WERI-Rb-1 (cell line): ENCODE measurements at places on chromosomes 2 and 18.

DNA sequence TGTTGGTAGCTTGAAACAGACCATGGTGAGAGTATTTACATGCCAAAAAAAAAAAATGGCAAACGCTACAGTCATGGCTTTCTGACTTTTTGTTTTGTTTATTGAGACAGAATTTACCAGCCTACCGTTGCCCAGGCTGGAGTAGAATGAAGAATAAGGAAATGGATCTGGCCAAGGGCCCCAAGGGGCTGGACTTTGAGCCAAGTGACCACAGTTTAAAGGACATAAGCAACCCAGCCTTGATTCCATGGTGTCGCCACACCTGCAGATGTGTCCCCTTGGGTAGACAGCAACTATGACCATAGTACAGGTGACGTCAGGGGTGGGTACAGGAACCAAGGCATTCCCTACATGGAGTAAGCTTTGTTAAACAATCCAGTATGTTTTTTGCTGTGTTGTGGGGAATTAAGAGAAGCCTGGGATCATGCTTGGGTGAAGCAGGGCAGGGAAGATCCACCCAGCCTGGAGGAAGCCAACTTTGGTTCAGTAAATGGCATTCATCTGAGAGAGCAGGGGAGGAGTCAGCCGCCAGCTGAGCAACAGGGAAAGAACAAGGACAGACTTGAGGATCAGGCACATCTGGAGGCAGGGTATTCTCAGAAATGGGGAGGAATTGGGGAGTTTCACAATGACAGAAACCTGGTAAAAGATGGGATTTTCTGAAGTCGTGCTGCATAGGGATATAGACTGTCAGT lies 110.3 kb upstream of the SH3BP4 start:
- no peak for DNase-seq

DNA sequence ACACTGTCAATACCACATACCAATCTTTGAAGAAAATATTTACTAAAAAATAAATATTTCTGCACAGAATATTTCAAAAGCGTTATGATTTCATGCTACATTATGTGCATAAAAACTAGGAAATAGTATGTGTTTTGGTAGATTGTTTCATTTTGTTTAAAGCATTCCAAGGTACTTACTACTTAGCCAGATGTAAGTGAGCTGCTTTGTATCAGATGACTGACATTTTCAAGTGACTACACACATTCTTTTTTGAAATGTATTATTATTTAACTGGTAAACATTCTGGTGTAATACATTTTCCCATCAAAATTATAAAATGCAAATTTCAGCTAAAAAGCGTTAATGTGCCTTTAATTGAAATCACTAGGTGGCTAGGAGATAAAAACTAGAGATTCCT lies 21.5 kb downstream of the GCA start:
- no peak for DNase-seq

DNA sequence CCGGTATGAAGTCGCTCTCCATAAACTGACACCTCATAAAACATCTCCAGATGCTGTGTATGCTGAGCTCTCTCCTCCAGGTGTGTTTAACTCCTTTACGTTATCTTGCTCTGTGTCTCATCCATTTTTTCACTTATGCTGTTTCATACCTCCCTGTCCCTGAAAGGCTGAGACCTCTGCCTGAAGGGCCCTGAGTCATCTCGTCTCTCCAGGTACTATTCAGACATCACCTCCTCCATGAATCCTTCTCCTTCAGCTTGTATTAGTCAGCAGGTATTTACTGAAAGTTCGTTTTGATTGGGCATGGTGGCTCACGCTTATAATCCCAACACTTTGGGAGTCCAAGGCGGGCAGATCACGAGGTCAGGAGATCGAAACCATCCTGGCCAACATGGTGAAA lies 244.5 kb upstream of the EPHA4 start:
- no peak for DNase-seq

DNA sequence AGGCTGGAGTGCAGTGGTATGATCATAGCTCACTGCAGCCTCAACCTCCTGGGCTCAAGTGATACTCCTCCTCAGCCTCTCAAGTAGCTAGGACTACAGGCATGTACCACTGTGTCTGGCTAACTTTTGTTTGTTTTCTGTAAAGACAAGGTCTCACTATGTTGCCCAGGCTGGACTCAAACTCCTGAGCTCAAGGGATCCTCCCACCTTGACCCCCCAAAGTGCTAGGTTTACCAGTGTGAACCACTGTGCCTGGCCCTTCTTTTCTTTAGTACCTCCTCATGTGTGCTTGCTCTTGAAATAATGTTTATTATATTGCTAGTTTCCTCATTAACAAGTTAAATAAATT lies 19.0 kb upstream of the COBLL1 start:
- no peak for DNase-seq

DNA sequence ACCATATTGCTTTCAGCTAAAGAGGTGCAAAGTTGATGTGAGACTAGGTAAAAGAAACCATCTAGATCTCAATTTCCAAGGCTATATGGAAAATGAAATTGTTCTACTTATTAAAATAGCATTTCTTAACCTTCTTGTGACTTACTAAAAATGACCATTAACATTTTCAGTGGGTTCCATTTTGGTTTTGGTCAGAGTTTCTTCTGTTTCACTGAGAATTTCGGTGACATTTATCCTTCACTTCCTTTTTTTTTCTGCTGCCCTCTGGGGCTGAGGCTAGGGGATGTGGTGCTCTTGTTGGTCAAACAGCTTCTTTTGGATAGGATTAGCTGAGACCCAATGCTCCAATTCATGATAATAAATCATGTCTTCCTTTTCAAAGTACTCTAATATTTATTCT lies 44.3 kb upstream of the REL start:
- no peak for DNase-seq

GRCh38 chr2:150517951-150518680 lies 30.6 kb upstream of the RND3 start:
- no peak for DNase-seq
